Epithelial cell of prostate (primary cell): ENCODE measurements at places on chromosomes 5 and 9.

DNA sequence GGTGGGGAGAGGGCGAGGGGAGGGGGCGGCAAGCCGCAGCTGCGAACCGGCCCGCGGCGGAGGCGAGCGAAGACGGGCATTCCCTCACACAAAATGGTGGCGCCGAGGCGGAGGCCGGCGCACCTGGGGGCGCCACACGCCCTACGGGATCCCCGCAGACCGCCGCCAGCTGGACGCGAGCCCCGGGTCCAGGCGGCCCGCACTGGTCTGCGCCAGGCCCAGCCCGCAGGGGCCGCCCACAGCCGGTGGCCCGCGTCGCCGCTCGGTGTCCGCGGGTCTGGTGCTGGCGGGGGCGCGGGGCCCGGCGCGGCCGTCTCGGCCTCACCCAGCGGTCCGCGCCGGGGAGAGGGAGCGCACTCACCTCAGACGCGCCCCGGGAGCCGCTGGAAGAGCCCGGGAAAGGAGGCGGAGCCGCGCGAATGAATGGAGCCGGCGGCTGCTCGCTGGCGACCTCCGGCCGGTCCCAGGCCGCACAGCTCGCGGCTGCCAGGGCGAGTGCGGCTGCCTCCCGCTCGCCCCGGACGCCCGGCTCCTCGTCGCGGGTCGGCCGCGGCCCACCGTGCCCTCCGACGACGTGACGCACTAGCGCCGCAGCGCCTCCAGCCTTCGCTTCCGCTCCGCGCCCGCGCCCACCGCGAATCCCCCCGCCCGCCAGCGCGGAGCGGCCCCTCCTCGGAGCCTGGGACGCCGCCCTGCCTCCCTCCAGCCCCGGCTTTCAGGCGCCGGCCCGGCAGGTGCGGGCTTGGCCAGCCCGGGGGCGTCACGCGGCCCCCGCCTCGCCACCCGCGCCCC, at the start of gene FAM169A:
TSS of gene FAM169A (minus strand) at position 584 of the 792 bp plus-strand sequence. CDS start 24,711 bp downstream, outside the sequence.
- no peak for DNase-seq

- DNase-seq, result no peak
Measured at GRCh38 chr9:13331320-13331719, 51.8 kb upstream of the MPDZ start.

GRCh38 chr5:59238126-59238902, 655.2 kb downstream of the PDE4D start:
- no peak for DNase-seq

DNA sequence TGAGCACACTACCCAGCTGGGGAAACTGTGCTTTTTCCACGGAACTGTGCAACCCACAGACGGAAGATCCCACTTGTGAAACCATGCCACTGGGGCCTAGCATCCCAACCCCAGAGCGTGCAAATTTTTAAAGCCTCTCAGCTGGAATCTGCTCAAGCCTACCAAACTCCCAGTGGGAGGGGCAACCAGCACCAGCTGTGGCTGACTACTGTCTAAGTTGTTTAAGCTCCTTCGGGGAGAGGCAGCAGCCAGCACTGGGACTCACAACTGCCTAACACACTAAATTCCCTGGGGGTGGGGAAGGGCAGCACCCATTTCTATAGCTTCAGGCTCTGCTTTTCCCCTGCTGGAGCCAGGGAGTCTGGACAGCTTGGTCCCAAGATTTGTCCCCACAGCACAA, 287.6 kb upstream of the MSX2 start:
- DNase-seq, result no peak

DNA sequence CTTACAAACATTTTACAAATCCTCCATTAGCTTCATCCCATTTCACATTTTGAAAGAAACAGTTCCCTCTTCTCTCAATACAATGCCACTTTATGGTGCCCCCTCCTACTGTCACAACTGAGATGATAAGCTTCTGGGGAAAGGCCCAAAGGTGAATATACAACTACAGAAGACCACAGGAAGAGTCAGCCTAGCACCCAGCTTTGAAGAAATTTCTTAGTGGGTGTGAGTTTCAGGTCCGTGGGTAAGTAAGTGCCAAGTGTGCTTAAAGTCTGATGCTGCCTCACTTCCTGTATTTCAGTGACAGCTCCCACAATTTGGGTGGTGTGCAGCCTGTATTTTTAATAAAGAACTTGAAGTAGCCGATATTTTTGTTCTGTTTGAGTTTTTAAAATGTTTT, 68.1 kb downstream of the ARHGEF28 start:
- no peak for DNase-seq

- no peak for DNase-seq
Measured at GRCh38 chr9:78985084-78985738, 586.6 kb upstream of the TLE4 start.

- DNase-seq, result no peak
Measured at GRCh38 chr9:110048976-110049698, 158.8 kb downstream of the C9orf152 start.

DNA sequence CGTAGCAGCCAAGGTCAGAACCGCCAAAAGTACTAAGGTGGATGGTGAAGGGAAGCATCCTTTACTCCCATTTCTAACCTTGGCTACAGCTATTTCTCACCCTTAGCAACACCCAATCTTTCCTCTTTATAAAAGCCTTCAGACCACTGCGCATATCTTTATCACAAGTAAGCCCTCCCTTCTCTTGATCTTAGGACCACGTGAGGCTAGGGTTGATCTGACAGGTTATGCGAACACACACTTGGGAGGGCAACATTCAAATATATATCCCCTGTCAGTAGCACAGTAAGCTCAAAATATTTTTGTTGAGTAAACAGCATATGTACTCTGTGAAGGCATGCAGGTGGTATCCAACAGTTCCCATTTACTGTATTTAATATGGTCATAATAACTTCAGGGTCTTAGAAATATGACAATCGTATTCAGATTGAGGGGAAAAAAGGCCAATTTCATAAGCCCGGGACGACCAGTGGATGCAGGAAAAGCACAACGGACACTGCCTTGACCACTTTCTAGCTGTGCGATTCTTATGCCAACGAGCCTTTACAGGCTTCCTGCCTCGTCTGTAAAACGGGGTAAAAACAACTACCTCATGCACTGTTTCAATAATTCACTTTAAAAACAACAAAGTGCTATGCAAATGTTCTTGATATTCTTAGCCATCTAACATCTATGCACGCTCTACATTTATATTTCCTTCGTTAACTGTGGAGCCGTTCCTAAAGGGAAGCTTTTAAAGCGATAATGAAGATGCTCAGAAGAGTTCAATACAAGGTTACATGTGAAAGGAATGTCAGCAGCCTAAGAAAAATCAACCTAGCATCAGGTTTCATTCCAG, 1.3 kb downstream of the ARSB start:
- DNase-seq, result no peak

DNA sequence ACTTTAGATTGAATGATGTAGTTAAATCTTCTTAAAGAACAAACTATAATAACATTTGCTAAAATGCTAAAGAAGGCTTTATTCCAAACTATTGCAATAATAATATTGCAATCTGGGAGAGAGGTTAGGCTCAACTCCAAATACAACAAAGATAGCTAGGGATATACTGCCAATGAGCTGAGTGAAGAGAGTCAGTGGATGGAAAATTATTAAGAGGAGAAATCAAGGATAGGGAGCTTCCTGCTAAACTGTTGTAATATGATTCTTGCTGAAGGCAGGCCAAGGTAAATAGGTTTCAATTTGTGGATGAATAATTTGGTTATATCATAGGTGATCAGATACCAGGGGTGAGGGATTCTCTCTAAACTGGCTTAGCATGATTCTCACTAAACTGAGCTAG, 1651.5 kb downstream of the EFNA5 start:
- no peak for DNase-seq

- no peak for DNase-seq
Measured at GRCh38 chr9:35158501-35159280, 3.1 kb upstream of the UNC13B start.

- DNase-seq, result no peak
Measured at GRCh38 chr9:27440888-27441740, 83.0 kb upstream of the IFNK start.

DNA sequence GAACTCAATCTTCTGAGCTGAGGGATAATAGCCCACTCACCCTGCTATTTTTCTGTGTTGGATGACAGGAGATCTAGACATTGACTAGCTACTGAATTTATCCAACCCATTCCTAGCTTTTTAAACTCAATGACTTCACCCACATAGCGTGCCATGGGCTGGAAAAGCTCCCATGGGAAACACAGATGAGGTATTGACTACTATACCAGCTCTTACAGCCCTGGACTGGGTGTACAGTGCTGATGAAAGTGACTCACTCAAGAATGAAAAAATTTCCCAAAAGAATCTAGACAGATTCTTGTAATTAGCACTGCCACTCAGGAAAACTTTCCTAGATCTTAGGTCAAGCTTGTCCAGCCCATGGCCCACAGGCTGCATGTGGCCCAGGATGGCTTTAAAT, 72.7 kb upstream of the NREP start:
- peak; percentile 20 for DNase-seq

DNA sequence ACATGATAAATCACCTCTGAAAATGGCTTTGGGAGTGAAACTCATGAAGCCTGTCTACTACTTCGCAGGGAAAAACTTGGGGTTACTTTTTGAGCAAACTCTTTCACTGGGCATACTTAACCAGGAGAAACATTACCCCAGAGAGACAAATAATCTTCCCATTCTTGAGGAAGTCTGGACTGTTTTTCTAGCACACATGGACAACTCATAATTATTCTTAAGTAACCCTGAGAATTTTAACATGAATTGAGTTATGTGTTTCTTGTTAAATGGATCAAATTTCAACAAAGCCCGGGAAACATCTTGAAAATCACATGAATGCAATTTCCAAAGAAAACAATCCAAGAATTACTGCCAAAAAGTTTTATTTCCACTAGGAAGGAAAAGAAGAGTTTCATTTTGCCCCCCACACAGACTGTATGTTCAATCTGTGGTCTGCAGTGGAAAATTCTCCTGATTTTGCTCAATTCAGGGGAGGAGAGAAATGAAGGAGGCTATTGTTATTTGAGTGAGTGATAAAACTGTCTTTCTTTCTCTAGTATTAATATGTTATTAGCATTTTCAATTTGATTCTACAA, 564.8 kb upstream of the CLINT1 start:
- DNase-seq, result no peak

GRCh38 chr5:72922422-72922821, 33.4 kb upstream of the FCHO2 start:
- no peak for DNase-seq

- DNase-seq, result no peak
Measured at GRCh38 chr5:130034566-130035210, 130.4 kb downstream of the CHSY3 start.

DNA sequence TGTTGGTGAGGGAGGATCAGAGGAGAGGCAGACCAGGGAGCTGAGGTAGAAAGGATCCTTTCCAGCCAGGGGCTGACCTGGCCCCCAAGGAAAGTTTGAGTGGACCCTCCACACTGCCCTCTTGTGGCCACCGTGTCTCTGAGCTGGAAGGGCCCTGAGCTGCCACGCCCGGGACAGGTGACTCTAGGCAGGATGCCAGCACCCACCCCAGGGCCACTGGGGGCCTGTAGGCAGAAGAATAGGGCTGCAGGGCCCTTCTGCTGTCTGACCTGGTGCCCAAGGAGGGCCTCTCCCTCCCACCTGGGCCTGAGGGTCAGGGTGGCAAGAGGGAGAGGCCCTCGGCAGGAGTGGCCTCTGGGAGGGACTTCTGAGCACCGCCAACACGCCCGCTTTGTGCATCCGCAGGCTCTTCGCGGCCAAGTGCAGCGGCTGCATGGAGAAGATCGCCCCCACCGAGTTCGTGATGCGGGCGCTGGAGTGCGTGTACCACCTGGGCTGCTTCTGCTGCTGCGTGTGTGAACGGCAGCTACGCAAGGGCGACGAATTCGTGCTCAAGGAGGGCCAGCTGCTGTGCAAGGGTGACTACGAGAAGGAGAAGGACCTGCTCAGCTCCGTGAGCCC, 76.8 kb downstream of the LMX1B start:
- DNase-seq, result no peak

GRCh38 chr5:179182601-179183000, 122.4 kb downstream of the ZNF354C start:
- DNase-seq, result no peak

- no peak for DNase-seq
Measured at GRCh38 chr5:51811883-51812471, 428.7 kb downstream of the ISL1 start.

DNA sequence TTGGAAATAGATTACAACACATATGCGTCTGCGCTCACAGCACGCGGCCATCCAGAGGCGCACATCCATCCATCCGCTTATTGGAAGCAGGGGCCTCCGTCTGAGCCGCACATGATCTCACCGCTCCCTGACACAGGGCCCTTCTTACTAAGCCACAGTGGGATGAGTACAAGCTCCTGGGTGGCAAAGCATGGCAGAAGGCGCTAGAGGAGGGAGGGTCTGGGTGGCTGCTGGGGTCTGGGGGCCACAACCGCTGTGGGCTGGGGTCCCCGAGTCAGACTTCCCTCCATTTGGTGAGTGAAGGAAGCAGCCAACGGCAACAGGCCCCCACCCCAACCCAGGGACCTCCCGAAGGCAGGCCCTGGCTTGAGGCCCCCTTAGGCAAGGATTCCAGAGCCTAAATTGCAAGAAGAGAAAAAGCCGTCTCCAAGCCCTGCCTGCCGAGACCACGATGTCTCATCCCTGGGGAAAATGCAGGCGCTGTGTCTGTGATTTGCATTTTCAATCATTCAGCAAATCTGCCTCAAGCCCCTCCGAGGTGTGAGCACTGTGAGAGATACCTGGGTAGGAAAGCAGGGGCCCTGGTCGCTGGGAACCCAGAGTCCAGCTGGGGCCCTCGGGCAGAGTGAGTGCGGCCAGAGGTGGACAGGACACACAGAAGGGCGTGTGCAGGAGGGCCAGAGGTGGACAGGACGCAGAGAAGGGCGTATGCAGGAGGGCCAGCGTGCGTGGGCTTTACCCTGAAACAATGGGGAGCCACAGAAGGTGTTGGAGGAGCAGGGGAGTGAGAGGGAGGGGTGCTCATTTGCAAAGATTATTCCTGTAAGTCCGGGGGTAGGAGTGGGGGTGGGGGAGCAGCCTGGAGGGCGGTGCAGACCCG, 135.7 kb downstream of the OLFM1 start:
- no peak for DNase-seq

DNA sequence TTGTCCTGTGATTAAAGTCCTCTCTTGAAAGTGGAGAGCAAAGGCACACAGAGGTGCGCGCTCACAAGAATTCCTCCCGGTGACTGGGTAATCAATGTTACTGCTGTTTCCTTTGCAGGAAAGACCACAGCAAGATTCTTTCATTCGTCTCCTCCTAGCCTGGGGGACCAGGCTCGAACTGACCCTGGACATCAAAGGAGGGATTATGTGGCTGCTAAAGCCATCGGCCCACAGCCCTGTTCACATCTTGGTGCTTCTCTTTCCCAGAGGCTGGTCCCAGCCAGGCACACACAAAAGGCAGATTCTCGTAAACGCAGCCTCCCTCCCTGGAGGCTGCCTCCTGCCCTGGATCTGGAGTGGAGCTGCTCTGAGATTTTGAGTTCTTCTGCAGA, 230.9 kb downstream of the FANCC start:
- no peak for DNase-seq

- peak; percentile 12 for DNase-seq
Measured at GRCh38 chr5:145984072-145984471, 47.7 kb downstream of the SH3RF2 start.

GRCh38 chr9:82673919-82674318, 389.0 kb downstream of the RASEF start:
- no peak for DNase-seq

- DNase-seq, result no peak
Measured at GRCh38 chr9:93089024-93089423, 7.0 kb upstream of the CARD19 start.
